ENCODE measurements at places on chromosomes 5 and 9. TPM values are rescaled to one million over a fixed set of nuclear protein-coding genes. Genes with fewer than 3 reads are reported as not detected.

Gene CYLC2
- total RNA-seq, result not detected

Gene PCDHAC1
- 25.2 TPM for total RNA-seq

Gene MYOT
- not detected for total RNA-seq

Gene FUT7
- total RNA-seq, result 0.20 TPM

Gene HEMGN
- total RNA-seq, result not detected

Gene MSX2
- total RNA-seq, result not detected

Gene PRRX2
- 2.3 TPM for total RNA-seq

Gene GDA
- 1.2 TPM for total RNA-seq

Gene FAT2
- 0.02 TPM for total RNA-seq

All from glutamatergic neuron (in vitro differentiated cells).